Stimulated activated CD4-positive, alpha-beta T cell treated with anti-CD3 and anti-CD28 coated beads, TNF-alpha, amount 100 ng/mL, for 24 hours (primary cell): ENCODE measurements at places on chromosomes 6 and 20.

- DNase-seq, result no peak
Observed at GRCh38 chr6:39302011-39302410, 12.2 kb downstream of the KCNK17 start.

DNA sequence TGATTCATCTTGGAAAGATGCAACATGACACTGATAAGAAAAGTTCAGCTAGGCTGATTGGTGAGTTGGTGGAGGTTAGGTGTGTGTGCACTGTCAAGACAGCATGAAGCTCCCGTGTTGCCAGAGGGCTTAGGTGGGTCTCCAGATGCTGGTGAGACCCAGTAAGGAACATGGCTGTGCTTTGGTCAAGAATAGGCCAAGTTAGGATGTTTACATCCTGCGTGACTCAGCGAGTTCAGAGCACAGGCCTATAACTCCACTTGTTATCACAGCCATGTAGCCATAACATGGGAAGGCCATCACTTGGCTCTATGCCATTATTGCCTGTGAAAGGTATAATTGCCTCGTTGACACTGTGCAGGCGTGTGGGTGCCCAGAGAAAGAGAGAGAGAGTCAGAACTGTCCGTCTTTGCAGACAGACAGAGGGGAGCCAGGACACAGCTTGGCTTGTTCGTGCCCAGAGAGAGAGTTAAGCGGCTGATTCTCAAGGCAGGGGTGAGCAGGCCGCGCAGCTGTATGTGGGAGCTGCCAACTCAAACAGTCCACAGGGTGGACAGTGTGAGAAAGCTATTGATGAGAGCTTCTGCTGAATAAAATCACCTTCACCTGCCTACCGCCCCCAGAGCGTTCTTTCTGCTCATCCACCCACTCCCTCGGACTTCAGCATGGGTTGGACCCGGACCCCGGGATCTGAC, 43.5 kb downstream of the OR2B6 start:
- DNase-seq, result no peak

GRCh38 chr6:169998457-169998856, 247.0 kb downstream of the ERMARD start:
- no peak for DNase-seq

GRCh38 chr20:58986286-58986967, 5.4 kb downstream of the NELFCD start:
- no peak for DNase-seq

GRCh38 chr6:33840048-33840926, 36.5 kb upstream of the MLN start:
- DNase-seq, result peak; percentile 28

DNA sequence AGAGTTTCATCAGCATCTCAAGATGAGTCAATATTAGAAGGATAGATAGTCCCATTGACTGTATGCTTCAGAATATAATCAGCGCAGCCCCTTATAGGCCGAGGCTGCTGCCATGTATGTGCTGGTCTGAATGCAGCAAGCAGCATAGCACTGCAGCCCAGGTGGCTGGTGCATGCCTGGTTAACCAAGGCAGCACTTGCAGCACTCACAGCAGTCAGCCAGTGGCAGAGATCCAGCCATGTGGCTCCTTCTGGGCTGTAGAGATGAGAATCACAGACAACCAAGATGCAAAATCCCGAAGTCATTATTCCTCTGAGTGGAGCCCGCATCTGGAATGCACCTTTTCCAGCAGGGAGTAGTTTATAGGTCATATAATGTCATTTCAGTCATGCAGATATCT, 251.9 kb downstream of the UST start:
- DNase-seq, result no peak

DNA sequence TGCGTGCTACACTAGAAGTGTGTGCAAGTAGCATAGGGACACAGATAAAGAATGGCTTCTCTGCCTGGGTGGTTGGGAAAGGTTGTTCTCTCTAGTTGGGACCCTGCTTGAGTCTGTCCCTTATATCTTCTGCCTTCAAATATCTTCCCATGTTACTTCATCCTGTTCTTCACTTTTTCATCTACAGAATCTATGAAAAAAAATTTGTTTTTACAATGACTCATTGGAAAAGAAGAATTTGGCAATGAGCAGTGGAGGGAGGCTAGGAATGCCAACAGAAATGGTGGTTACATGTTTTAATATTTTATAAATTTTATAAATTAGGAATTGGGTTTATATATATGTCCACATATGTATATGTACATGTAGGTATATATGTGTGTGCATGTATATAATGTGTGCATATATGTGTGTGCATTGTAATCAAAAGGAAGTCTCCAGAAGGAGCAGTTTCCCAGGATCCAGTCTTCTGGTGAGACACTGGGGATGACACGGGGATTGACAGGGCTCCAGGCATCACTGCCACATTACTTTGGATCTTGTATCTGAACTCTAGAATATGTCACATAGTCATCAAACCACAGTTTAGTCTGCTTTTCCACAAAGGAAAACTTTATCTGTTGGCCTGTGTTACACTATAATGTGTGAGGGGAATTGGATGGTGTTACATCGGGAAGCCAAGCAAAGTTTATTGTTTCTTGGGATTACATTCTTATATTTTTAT, 75.3 kb upstream of the RIPOR2 start:
- no peak for DNase-seq

- DNase-seq, result no peak
Observed at GRCh38 chr20:58921564-58921963, 59.5 kb upstream of the NELFCD start.

GRCh38 chr6:36818756-36819155, 20.5 kb downstream of the CPNE5 start:
- no peak for DNase-seq

GRCh38 chr20:31806564-31807355, 12.4 kb upstream of the MYLK2 start:
- no peak for DNase-seq

DNA sequence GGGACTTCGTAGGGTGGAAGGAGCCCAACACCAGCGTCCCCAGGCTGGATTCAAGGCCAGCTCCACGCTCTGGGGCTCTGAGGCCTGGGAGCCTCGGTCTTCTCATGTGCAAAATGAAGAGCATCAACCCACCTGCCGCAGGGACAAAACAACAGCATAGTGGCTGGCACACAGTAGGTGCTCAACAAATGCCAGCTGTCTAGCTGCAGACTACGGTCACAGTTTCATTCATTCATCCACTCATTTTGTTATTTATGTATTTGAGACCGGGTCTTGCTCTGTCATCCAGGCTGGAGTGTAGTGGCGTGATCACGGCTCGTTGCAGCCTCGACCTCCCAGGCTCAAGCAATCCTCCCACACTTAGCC, 60.7 kb downstream of the CEBPB start:
- DNase-seq, result no peak

GRCh38 chr6:110999634-111000270, 17.9 kb downstream of the RPF2 start:
- no peak for DNase-seq

DNA sequence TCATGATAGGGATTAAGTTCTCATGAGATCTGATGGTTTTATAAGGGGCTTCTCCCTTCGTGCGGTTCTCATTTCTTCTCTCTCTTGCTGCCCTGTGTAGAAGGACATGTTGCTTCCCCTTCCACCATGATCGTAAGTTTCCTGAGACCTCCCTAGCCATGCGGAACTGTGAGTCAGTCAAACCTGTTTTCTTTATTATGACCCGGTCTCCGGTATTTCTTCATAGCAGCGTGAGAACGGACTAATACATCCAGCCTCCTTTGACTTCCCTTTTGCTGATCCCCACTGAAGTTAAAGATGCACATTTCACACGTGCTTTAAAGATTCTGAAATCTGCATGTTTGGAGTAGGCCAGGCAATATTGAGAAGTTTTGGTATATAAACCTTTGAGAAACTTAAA, 543.1 kb downstream of the PRKN start:
- no peak for DNase-seq

DNA sequence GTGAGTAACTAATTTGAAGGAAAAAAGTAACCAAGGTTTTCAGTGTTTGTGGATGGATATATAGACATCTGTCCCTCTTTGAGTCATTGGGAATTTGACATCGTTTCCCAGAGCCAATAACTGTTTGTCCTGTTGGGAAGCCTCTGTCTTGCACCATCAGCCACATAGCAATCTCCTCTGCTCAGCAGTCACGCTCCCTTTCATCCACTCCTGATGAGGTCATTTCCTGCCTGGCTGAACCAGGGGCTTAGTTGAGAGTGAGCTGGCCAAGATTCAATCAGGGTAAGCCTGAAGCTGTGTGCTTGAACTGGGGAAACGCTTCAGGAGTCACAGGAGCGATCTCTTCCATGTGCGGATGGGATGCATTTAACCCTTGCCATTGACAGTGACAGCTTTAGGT, 121.5 kb upstream of the FOXQ1 start:
- no peak for DNase-seq

GRCh38 chr6:73782911-73783310, 86.9 kb downstream of the CD109 start:
- no peak for DNase-seq

- DNase-seq, result no peak
Observed at GRCh38 chr6:135141728-135142127, 39.4 kb upstream of the MYB start.

GRCh38 chr6:121510568-121511177, 75.2 kb downstream of the GJA1 start:
- no peak for DNase-seq

DNA sequence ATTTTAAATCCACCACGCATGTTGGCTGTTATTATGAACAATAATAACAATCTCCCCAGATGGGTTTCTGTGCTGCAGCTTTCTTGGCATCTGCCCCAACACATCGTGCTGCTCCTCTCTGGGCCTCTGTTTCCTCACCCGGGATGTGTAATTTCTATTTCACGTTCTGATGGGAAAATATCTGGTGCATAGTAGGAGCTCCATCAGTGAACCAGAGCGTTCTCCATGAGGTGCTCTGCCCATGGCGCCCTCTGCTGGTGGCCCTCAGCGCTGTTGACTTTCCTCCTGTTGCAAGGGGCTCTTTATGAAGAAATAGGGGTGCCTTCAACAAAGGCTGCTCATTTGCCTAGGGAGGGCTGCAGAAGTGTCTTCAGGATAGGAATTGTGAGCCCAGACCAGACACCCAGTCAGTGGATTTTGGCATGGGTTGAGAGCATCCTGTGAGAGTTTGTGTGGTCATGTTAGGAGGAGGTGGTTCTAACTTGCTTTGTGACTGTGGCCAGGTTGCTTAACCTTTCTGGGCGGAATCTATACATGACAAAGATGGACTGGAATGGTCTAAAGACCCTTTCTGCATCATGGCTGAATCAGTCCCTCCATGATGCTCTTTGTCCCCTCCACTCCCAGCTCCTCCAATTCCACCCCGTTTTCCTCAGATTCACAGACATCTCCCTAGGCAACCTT, 8.1 kb downstream of the SCRT2 start:
- no peak for DNase-seq

- DNase-seq, result no peak
Observed at GRCh38 chr6:131524695-131525336, 48.2 kb upstream of the ARG1 start.

- DNase-seq, result no peak
Observed at GRCh38 chr6:24640166-24640565, 5.8 kb downstream of the KIAA0319 start.

DNA sequence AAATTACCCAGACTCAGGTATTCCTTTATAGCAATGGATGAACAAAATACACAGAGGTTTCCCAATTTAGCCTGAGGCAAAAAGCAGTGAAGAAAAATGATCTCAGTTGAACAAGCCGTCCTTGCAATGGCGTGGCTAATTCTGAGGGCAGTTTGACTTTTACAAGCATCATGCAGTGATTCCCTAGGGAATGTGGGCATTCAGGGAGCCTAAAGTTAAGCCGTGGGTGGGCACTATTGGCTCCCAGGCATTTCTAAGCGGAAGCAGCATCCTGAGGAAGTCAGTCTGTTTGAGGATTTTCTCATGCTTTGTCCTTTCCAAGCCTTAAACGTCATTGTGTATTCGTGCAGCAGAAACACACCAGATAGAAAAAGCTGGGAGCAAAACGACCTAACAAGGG, 133.9 kb downstream of the MYLK4 start:
- no peak for DNase-seq
